ENCODE measurements at places on chromosomes 7 and 10.

- DNase-seq: no peak
Measured at GRCh38 chr10:47404446-47404845, 20.4 kb upstream of the ZNF488 start.

DNA sequence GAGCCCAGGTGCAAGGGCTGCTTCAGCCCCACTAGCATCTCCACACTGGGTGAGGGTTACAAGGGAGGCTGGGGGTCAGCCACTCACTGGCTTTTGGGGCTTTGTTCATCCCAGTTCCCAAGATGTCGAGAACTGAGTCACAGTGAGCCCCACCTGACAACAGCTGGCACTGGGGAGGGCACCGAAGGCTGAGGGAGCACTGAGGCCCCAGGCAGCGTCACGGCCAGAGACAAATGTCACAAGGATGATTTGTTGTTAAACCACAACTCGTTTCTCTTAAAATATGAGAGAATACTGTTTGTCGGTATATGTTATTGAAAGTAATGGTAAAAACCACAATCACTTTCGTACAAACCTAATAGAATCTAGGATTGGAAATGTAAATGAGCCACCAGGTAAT, 219.9 kb downstream of the CELF2 start:
- no peak for DNase-seq

DNA sequence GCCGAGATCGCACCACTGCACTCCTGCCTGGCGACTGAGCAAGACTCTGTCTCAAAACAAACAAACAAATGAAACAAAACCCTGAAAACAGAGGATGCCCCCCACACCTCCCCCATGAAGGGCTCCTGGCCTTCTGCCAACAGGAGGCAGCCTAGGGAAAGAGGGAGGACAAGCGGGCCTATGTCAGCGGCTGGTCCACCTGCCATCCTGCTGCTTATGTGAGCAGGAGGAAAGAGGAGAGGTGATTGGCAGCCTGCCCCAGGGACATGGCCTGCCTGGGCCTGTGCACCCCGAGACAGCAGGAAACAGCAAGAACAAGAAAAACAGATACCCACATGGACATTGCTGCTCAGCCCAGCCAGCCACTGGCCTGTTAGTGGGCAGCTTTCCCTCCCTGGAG, 9.1 kb upstream of the ZNF316 start:
- peak; percentile 28 for DNase-seq

GRCh38 chr7:32163141-32163806, 93.1 kb upstream of the PDE1C start:
- DNase-seq: no peak

- DNase-seq: no peak
Measured at GRCh38 chr7:66185680-66186187, 19.4 kb upstream of the TPST1 start.

GRCh38 chr10:13743101-13743693, 156.4 kb downstream of the PRPF18 start:
- no peak for DNase-seq

DNA sequence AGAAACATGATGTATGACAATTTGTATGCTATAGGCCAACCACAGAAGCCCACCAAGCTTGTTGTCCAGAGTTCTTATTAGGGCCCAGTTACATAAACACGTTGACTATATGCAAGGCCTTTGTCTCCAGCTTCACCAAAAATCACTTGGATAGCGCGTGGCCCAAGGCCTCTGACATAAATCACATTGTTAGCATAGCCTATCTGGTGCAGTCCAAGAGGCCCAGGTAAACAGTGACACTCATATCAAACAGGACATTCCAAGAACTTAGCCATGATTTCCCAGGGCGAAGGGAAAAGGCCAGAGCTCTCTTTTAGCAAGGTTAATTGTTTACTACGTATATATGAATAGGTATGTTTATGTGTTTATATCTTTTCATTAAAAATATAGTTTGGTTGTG, 337.2 kb upstream of the CELF2 start:
- DNase-seq: no peak

- DNase-seq: peak; percentile 56
Measured at GRCh38 chr7:73892003-73892999, 31.3 kb downstream of the TMEM270 start.

DNA sequence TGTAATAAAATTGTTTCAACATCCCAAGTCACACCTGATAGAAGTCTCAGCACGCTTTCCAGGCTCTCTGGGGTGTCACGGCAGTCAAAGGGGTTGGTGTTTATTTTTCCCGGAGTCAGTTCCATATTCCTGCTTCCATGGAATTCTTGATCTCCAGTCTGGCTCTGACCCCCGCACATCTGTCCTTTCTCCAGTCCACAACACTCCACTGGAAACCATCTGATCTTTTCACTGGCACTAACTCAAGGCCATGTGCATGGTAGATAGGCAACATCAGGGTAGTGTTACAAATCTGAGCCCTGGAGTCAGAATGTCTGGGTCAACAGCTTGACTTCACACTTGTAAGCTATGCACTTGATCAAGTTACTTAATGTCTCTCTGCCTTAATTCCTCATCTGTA, 176.2 kb downstream of the WDR11 start:
- no peak for DNase-seq

- no peak for DNase-seq
Measured at GRCh38 chr7:65827366-65827765, 45.5 kb upstream of the VKORC1L1 start.

DNA sequence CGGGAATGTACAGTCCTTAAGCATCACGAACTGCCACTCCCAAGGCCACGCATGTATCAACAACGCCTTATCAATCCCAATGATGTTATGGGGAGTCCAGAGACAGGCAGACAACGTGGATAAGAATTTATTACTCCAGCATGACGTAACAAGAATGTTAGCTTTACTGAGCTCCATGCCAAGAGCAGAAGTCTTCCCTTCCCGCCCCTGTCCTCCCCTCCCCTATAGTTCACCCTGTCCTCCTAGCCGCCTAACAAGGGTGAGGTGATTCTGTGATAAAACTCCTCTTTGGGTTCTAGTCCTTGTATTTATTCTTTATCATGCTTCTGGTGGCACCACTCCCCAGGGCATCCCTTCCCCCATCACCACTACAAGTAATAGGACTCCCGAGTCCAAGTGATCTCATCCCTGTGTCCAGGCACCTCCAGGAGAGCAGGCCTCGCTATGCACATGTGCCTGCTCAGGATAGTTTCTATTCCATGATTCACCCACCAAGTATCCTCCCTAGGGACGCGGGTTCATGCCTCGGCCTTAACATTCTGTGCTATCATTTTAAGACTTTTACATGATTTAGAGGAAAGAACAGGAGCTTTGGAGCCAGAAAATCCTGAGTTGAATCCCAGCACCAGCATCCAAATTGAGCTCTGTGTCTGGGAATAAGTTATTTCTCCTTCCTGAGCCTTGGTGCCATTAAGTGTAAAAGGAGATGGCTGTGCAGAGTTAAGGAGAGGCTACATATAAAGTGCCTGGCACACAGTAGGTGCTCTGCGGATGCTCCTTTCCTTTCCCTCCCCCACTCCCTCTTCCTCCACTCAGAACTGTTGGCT, 15.4 kb downstream of the GSDME start:
- DNase-seq: no peak

DNA sequence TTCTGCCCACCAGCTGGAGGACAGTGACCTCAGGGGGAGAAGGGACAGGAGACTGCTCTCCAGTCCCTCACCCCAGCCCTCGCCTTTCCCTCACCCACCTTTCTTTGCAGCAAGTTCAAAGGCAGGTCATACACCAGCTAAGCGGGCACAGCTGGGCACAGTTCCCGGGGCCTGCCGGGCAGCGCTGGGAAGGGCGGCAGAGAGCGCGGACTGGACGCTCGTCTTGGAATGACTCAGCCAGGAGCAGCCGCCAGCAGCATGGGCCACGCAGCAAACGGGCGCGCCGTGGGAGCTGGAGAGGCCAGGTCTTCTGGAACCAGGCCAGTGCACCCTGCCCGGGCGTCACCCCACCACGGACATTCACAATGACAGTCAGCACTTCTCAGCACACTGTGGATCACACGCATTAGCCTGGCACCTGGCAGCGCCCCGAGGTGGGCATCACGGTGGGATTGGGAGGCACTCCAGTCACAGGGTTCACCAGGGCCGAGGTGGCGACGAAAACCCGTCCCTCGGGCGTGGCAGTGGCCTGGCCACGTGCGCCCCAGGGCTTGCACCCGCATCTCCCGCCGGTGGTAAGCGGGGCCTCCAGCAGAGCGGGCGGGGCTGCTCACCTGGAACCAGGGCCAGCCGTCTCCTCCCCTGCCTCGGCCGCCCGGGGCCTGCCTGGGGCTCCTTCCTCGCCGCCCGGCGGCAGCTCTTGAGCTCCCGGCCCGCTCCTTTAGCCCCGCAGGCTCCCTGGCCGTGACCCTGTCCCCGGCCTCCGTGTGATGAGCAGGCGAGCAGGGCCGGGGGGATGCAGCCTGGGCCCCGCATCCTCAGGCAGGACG, 29.0 kb upstream of the WDFY4 start:
- DNase-seq: peak; percentile 39

DNA sequence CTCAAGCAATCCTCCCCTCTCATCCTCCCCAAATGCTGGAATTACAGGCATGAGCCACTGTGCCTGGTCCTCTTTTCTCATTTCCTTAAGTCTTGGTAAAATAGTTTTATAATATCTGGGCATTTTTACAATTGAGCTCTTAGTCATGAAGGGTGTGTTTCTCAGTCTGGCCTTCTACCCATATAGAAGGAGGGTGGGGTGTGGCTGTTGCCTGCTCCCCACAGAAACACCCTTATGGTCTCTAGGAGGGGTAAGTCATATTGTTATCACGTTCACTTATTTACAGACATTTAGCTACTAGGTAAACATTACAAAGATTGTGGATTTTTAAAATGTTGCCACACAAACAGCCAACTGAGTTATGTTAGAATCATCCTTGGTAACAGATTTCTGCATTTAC, 6.7 kb upstream of the OTUD1 start:
- no peak for DNase-seq

All from breast epithelium (tissue), 4 donors.